Activated T-cell treated with anti-CD3 and anti-CD28 coated beads, Interleukin-2, amount 50 U/mL, for 4 hours (primary cell): ENCODE measurements at places on chromosomes 3 and 15.
A peak's percentile ranks its signal among the peaks of the same experiment; 100 is the strongest.

DNA sequence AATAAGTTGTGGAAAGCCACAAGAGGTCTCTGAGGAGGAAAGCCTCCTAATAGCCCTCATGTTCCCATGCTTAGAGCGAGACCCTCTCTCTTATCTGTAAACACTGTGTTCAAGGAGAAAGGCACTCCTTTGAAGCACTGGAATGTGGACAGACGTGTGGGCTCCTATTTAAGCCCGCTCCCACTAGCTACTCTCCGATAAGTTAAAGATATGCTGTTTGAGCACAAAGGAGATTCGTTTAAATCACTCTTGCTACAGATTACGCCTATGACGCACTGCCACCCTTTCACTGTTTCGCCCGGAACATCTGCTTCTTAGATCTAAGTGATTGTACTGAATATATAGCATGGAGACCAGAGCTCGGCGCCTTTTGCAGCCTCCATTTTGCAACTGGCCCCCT lies 57.8 kb upstream of the FAM3D start:
- no peak for DNase-seq

GRCh38 chr15:88710027-88710715 lies 71.4 kb downstream of the ISG20 start:
- no peak for DNase-seq

DNA sequence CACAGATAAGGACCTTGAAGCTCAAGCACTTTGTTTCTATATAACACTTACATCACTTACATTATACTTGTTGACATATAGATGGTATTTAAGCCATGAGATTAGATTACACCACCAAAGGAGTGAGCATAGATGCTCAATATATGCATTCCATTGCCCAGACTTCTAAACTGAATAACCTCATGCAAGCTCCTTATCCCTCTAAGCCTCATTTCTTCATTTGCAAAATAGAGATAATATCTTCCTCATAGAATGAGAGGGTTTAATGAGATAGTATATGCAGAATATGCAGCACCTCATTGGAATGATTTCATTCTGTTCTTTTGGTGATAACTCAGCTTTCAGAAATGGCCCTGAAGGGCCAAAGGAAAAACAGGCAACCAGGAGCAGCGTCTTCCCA lies 18.5 kb downstream of the NLGN1 start:
- no peak for DNase-seq

- DNase-seq, result no peak
Observed at GRCh38 chr15:55394694-55395093, 13.5 kb downstream of the CCPG1 start.

- no peak for DNase-seq
Observed at GRCh38 chr15:58332676-58333400, 99.0 kb upstream of the LIPC start.

DNA sequence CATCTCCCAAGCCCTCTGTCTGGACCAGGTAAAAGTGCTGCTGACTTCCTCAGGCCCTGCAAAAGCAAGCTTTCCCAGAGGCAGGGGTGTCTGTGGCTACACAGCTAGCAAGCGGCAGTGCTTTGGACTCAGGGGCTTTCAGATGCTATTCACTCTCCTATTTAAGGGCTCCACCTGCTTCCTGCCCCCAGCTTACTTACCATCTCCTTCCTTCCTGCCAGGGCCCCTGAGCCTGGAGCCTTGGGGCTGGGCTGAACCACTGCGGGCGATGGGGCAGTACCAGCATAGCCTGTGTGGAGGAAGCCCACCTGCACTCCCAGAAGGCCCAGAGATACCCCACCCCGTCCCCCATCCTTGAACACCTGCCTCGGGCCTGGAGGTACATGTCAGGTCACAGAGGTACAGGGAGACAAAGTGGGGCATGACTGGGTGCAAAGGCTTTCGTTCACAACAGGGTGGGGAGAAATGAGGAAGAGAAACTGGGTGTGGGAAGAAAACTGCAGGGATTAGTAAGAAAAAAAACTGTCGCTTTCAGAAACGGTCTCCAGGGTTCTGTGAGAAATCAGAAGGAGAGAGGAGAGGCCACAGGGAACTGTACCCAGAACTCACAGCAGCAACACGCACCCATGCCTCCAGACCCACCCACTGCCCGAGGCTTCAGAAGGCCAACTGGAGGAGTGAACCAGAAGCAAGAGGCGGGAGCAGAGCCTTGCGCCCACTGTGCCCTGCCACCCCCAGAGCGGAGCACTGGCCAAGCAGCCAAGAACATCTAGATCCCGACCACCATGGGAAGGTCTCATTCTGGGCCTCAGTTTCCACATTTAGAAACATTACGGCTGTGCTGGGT lies 49.5 kb downstream of the CCDC12 start:
- DNase-seq, result no peak

- no peak for DNase-seq
Observed at GRCh38 chr3:114361391-114361790, 67.6 kb downstream of the TIGIT start.

- DNase-seq, result no peak
Observed at GRCh38 chr15:70761931-70762468, 1.4 kb downstream of the UACA start.

GRCh38 chr3:120098710-120099109 lies 4.5 kb upstream of the GSK3B start:
- DNase-seq, result no peak

- DNase-seq, result no peak
Observed at GRCh38 chr3:171685116-171685895, 125.0 kb downstream of the PLD1 start.

GRCh38 chr15:29624271-29624670 lies 198.0 kb downstream of the TJP1 start:
- no peak for DNase-seq

DNA sequence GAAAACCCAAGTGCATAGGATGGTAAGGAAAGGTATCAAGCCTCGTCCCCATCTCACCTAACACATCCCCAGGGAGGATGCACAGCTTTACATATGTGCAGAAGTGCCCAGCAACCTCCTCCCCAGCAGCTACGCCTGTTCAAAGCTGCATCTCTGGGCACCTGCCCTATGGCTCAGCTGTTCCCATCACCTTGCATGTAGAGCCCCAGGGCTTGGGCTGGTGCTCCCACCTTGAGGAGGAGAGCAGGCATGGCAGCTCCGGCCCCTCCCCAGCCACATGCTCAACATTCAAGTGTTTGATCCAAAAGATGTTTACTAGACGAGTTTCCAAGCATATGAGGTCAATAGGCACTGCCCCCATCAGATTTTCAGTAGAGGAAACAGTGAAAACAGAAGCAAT lies 173.5 kb downstream of the ATP10A start:
- no peak for DNase-seq

GRCh38 chr3:152084441-152085158 lies 184.1 kb upstream of the MBNL1 start:
- no peak for DNase-seq

DNA sequence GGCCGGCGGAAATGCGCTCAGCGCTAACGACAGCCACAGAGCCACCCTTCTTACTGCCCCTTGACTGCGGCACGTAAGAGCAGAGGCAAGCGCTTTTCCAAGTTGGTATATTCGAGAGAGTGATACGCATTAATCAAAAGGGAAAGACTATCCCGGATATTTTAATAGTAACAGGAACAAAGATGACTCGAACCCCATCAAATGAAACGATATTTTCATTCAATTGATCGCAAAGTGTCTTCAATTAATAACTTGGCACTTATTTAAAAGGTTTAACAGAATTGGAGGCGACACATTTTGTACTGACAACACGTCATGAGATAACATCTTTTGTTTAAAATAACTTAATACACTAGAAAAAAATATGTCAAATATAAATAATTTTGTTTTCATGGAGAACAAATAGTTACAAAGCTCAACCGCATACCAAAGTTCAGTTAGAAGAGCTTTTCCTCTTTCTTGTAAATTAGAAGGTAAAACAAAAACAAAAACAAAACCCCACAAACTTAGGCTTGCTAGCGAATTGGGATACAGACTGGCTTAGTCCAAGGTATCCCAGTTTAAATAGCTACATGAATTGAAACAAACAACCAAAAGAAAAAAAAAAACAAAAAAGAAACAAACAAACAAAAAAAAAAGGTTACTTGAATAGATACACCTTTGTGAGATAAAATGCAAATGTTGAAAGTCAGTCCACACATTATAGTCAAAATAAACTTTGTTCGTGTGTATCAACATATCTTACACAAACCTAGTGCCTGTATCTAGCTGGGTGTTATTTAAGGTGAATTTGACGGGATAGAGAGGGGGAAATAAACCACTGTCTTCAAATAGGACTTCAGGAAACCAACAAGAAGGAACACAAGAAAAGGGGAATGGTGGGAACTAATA lies 10.2 kb downstream of the SHOX2 start:
- no peak for DNase-seq

GRCh38 chr15:43251185-43251870 lies 15.4 kb downstream of the TGM5 start:
- no peak for DNase-seq

- peak; percentile 38 for DNase-seq
Observed at GRCh38 chr3:44712455-44713075, at the start of gene ZNF502. ZNF502 (plus strand) TSS chr3:44712660; CDS start chr3:44720262, 7,602 bp downstream.

DNA sequence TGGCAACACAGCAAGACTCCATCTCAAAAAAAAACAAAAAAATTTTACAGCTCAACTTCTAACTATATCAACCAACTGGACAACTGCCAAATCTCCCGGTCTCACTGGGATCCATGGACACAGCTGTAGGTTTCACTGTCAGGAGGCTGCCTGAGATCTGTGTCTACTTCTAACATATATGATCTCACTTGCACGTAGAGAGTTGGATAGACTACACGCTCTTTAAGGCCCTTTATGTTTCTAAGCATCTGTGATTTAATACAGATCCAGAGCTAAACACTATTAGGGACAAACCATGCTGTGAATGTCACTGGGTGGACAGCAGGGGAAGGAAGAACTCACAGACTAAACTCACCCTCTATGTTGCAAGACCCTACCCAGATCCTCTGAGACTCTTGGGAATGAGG lies 13.0 kb upstream of the APOD start:
- DNase-seq, result no peak

GRCh38 chr3:122066331-122067213 lies 11.4 kb downstream of the CD86 start:
- DNase-seq, result no peak

- no peak for DNase-seq
Observed at GRCh38 chr15:39181056-39181747, 399.7 kb upstream of the THBS1 start.

- DNase-seq, result no peak
Observed at GRCh38 chr3:52546111-52546901, 9.9 kb downstream of the UQCC5 start.
